Keratinocyte (primary cell): ENCODE measurements at places on chromosomes 5 and 9. TPM values are rescaled to one million over a fixed set of nuclear protein-coding genes. Genes with fewer than 3 reads are reported as not detected.

The ACSL6 gene
- polyA plus RNA-seq, result 0.18 to 0.22 TPM (median 0.18 TPM) in 3 replicates

- peak within 1 kb of the TSS; percentile 49 for H3K4me3 ChIP-seq
- no peaks in the 10 kb centered on the region for H3K36me3 ChIP-seq
- DNase-seq, result peak; percentile 63
These were observed at the start of gene PCDHGC3 for GRCh38 chr5:141475625-141476131. TSS of gene PCDHGC3 (plus strand) at chr5:141475966. CDS start at chr5:141476117, 151 bp downstream.

GRCh38 chr9:6609497-6610016 lies 36.0 kb downstream of the GLDC start:
- no peaks in the 10 kb centered on the region for H3K27me3 ChIP-seq
- no peak for DNase-seq
- H3K36me3 ChIP-seq, result no peaks in the 10 kb centered on the region
- no peak overlapping the region for H3K4me3 ChIP-seq

DNA sequence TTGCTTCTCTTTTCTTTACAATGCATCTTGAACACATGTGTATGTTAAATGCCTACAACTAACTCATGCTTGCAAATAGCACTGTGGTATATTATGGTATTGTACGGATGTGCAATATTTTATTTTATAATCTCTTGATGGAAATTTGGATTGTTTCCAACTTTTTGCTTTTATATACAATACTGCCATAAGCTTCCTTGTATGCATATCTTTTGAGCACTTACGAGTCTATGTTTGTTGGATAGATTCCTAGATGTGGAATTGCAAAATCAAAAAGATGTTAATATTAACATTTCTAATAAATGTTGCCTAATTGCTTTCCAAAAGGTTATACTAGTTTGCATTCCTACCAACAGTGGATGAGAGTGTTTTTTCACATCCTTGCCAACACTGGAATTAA lies 3.4 kb upstream of the GALNT12 start:
- no peak overlapping the region for H3K4me3 ChIP-seq
- H3K4me1 ChIP-seq, result peaks cover 22% of the 10 kb centered on the region
- no peak for DNase-seq
